ENCODE measurements at places on chromosomes 13 and 19.

DNA sequence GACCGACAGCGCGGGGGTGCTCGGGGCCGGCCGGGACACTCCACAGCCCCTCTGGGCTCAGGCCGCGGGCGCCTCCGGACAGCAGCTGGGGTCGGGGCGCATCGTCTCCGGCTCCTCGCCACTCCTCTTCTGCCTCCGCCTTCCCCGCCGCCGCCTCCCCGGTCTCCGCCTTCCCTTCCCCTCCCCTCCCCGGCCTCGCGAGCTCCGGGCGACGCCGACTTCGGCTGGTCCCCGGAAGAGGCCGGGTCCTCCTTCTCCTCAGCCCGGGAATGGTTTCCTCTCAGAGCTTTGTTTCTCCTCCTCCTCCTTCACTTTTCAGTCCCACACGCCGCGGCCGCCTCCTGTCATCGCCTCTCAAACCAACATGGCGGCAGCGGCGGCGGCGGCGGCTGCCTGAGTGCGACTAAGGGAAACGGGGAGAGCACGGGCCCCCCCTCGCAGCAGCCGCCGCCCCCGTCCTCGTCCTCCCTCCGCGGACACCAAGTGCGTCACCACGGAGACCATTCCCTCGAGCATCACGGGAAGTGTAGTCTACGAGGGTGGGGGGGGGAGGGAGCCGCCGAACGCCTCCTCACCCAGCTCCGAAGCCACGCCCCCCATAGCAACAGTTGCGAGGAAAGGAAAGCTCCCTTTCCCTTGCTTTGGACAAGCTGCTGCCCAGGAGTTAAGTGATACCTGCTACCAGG lies at the start of gene UBL3:
Gene UBL3 (minus strand): TSS at position 405 of the 686 bp plus-strand sequence. CDS start 1,079 bp downstream, outside the sequence.
- peak; percentile 75 for DNase-seq

DNA sequence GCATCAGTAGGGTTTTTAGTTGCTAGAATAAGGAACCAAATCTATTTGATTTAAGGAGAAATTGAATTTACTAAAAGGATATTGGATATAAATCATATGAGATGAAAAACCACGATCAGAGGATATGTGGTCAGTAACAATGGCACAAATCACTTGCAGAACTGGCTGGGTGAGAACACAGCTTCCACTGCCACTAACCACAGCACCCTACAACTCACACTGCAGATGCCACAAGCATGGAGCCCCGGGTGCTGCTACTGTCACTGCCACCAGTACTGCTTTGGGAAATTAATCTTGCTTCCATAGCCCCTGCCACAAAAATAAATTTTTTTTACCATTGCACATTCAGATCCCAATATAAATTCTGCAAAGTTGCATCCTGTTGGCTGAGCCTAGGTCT lies 40.6 kb upstream of the KLF12 start:
- DNase-seq = no peak

GRCh38 chr19:495402-496111 lies 729 bp upstream of the MADCAM1 start:
- DNase-seq = no peak

DNA sequence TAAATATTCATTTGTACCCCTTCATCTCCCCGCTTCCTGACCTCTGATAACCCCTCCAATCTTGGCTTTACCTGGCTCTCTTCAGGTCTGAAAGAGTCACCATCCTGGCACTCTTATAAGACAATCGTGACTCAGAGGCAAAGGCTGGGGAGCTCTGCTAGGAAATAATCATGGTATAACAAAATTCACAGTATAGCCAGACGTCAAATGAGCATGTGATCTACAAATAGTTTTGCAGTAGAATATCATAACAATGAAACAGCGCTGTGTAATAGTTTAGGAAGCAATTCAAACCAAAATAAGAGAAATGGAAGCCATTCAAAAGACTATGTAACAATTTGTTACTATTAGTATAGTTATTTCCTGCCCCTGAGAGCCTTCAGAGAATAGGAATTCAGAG lies 34.2 kb downstream of the RXFP2 start:
- DNase-seq = no peak

- DNase-seq = no peak
These were observed 159.9 kb downstream of the MZT1 start for GRCh38 chr13:72567566-72567965.

GRCh38 chr13:112204346-112205327 lies 137.7 kb downstream of the SOX1 start:
- peak; percentile 18 for DNase-seq

DNA sequence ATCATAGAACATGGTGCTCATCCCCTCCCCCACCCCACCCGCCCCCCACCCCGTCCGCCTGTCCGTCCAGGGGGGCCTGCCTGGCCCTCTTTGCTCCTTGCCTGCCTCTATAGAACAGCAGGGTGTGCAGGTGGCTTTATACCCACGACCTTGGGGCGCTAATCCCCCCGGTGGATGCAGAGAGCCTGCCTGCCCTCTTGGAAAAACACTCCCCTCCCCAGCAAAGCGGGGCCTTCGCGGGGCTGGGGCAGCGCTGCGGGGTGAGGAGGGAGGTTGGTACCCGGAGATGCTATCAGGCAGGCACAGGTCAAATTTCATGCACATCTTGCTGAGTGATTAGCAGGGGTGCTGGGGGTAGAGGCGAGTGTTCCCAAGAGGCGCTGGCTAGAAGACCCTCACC lies 21.9 kb downstream of the RFX1 start:
- no peak for DNase-seq

DNA sequence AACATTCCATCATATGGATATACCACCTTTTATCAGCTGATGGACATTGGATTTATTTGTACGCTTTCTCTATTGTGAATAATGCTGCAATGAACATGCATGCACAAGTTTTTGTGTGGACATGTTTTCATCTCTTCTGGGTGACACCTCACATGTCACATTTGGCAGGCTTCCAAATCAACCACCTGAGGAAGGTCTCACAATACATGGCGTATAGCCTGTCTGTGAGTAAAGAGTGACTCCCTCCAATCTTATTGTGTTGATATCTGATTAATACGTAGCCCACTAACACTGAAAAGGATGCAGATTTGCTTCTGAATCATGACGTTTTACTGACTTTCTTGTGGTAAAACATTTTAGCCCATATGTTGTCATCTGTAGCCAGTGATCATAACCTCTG lies 61.1 kb downstream of the SLC15A1 start:
- DNase-seq = no peak

DNA sequence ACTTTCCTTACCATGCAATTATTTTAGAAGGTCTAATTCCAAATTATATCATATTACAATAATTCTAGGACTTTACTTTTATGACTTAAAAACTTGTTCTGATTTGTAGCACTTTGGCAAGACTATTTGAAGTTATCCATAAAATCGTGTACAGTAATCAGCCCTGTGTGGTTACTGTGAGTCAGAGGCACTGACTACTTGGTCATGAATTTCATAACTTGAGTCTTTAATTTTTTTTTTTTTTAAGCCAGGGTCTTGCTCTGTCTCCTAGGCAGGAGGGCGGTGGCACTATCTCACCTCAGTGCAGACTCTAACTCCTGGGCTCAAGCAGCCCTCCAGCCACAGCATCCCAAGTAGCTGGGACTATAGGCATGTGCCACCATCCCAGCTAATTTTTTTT lies 1319.2 kb upstream of the SLC10A2 start:
- no peak for DNase-seq

DNA sequence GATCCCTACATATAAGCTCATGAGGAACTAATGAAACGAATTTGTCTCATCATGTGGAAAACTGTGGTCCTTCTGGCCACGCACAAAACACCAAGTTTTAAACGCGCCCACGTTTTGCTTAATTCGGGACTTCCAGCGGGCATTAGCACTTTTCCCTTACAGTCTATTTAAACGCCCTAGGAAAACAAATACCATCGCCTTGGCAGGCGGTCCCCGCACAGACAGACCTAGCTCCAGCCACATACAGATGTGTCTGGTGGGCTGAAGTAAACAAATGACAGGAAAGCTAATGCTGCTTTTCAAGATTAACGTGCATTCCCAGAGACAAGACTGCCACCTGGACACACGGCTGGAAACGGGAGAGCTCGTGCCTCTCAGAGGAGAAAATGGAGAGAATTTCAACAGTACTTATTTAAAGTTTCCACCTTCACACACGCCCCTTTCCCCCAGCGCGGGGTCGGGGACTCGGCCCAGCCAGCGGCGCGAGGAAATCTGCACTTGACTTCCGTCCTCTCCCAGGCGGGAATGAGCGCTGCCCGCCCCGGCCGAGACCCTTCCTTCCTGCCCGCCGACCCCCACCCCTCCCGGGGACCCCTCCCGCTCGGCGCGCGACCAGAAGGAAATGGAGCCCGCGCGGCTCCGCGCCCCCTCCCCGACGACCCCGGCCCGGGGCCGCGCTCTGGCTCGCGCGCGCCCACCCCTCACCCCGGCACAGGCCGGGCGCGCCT lies 931 bp downstream of the USP12 start:
- DNase-seq = peak; percentile 27

DNA sequence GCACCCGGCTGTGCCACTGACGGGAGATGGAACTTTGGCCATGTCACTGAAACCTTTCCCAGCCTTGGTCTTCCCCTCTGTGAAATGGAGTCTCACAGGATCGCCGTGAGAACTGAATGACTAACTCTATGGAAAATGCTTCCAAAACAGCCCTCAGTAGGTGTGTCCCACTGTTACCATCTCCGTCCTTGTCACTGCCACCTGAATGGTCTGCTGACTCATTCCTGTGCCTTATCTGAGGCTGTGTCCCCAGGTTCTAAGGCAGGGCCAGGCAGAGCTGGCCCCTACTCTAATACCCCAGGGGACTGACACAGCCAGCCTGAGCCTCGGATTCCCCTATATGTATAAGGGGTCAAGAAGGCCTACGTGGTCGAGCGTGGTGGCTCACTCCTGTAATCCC lies 4.5 kb downstream of the CDC37 start:
- DNase-seq = no peak

DNA sequence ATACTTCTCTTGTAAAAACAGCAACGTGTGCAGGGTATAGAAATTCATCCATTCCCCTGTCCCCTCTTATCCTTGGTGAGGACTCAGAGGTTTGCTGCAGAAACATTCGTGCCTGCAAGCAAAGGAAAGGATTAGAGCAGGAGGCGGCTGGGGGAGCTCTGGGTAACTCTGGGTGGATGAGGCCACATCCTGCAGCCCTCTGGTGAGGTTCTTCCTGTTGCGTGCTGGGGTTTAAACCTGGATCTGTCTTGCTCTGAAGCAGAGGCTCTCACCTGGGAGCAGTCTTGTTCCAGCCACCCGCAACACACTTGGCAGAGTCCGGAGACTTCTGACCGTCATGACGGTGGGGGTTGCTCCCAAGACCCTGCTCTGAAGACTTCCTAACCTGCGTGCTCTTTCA lies 69.2 kb downstream of the ATP11A start:
- no peak for DNase-seq

GRCh38 chr13:94444826-94445225 lies 34.7 kb downstream of the DCT start:
- DNase-seq = no peak

Data from iPS DF 6.9 (cell line).